GM04504 (cell line): ENCODE measurements at places on chromosomes 5 and 9.
A peak's percentile ranks its signal among the peaks of the same experiment; 100 is the strongest.

DNA sequence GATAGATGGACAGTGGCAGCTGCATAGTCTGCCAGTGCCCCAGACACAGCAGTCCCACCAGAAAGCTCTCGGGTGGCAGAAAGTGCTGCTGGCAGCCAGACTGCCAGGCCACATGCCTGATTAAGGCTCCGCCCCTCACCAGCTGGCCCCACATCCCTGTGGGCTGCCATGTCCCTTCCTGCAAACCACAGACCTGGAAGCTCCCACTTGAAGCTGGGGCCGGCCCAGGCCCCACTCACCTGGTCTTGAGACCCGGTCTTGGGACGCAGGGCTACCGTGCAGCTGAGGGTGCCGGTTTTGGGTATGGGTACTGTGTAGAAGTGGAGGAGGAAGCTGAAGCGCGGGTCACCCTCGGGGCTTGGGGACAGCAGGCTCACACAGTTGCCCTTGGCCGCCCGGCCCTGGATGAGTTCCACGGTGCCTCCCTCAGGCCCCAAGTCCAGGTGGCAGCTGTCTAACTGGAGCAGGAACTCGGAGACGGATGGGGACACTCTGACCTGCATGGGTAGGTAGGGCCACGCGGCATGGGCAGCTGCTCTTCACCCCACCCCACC, 15.3 kb downstream of the FPGS start:
- DNase-seq, result no peak

GRCh38 chr9:136723362-136723976, 11.1 kb downstream of the DIPK1B start:
- no peak for DNase-seq

- no peak for DNase-seq
Observed at GRCh38 chr5:1400936-1401335, 44.3 kb downstream of the SLC6A3 start.

DNA sequence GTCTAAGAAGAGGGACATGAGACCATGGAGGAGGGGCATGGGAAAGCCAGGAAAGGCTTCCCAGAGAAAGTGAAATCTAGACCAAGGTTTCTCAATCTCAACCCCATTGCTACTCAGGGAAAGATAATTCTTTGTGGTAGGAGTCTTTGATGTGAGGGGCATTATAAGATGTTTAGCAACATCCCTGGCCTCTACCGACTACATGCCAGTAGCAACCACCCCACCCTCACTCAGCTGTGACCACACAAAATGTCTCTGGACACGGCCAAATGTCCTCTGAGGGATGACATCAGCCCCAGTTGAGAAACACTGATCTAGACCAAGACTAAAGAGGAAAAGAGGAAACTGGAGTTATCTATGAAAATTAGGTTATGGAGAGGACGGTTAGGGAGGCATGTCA, 298.5 kb upstream of the KIF2A start:
- DNase-seq, result no peak

DNA sequence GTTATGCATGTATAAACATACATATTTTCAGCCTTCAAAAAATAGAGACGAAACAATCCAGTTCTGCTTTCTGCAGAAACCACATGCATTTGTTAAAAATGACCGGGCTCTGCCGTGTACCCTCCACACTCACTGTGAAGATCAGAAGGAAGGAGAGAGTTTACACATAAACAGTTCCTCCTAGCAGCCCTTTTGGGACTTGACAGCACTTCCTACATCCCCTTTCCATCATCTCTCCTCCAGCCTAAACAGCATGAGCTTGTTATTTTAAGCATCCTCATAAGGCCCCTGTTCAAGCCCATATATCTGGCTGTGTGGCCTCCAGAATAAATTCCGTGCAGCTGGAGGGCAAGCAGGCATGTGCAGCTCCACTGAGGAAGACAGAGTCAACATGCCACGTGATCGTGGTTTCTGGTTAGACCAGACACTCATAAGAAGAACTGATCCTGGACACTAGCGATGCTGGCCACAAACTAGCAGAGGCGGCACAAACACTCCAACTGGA, 42.2 kb downstream of the NIPAL4 start:
- DNase-seq, result no peak

- DNase-seq, result no peak
Observed at GRCh38 chr9:123039617-123040219, 6.3 kb downstream of the GPR21 start.

DNA sequence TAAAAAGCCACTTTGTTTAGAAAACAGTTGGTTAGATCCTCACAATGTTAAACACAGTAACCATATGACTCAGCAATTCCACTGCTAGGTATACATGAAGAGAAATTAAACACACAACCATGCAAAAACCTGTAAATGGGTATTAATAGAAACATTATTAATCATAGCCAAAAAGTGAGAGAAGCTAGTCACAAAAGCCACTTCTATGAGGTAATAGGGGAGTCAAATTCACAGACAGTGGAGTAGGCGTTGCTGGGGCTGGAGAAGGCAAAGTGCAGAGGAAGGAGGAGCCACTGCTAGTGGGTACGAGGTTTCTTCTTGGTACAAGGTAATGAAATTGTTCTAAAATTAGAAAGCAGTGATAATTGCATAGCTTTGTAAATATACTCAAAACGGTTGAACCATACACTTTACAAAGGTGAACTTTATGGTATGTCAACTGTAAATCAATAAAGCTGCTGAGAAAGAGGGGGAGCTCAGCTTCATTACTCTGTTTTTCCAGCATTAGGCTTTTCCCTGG, 364.4 kb downstream of the GADD45G start:
- no peak for DNase-seq

DNA sequence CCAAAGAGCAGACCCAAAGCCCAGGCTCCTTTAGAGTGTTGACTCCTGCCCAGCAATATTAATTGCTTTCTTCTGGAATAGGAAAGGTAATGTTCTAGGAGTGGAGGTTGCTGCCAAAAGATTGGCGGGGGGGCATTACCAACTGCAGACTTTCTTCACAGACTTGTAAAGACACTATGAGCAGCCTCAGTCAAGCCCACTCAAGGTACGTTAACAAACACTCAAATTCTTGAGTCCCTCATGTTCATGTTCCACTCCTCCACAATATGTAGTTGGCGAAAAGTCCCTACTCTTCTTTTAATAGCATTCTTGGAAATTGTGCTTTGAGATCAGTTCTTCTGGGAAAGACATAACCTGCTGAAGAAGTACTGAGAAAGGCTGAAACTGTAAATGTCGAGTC, 409.2 kb upstream of the KIF2A start:
- DNase-seq, result no peak

GRCh38 chr9:8806150-8806549, 1006.6 kb upstream of the DMAC1 start:
- DNase-seq, result no peak

DNA sequence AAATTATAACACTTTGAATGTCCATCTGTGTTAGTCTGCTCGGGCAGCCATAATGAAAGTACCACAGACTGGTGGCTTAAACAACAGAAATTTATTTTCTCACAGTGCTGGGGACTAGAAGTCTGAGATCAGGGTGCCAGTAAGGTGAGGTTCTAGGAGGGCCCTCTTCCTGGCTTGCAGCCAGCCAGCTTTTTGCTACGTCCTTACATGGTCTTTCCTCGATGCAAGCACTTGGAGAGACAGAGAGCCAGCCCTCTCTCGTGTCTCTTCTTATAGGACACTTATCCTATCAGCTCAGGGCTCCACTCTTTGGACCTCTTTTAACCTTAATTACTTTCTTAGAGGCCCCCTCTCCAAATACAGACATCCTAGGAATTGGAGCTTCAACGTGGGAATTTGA, 351.8 kb downstream of the SPOCK1 start:
- no peak for DNase-seq

- no peak for DNase-seq
Observed at GRCh38 chr5:132269635-132270334, 12.3 kb downstream of the PDLIM4 start.

DNA sequence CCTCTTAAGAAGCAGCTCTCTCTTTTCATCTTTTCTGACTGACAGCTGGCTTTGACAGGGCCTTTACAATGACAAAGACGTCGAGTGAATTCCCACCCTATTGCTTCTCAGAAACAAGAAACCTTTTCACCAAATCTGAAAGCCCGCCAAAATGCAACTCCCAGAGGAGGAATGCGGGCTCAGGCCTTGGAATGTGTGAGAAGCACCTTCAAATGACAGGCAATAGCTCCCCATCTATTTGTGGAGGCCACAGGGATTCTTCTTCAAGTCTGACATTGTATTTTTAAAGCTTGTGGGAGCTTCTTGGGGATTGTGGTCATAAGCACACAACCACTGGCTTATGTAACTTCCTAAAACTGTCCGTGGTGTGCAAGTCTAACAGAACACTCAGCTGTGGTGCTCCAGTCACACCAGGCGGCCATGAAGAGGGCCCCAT, 72.7 kb downstream of the DPYSL3 start:
- no peak for DNase-seq

GRCh38 chr9:125601961-125602360, 105.0 kb downstream of the MAPKAP1 start:
- DNase-seq, result no peak

DNA sequence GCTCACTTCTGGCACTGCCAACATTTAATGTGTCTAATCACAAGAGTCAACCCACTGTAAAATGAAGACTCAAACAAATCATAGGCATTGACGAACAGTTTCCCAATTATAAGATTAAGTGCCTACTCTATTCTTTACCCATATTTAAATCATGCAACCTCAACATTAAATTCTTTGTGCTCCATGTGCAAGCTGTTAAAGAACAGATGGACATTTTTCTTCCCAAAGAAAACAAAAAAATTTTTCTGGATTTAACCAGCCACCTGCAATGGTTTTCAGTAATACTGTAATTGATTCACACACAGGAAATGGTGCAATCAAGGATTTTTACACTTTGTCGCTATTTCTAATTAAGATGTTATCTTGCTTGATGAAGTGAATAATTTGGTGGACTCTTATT, 3.6 kb downstream of the HNRNPK start:
- no peak for DNase-seq

- DNase-seq, result no peak
Observed at GRCh38 chr9:97806721-97807120, 46.3 kb upstream of the FOXE1 start.

- DNase-seq, result no peak
Observed at GRCh38 chr5:141649056-141649688, 2.0 kb downstream of the FCHSD1 start.

GRCh38 chr5:173659423-173659822, 43.0 kb upstream of the BOD1 start:
- no peak for DNase-seq

DNA sequence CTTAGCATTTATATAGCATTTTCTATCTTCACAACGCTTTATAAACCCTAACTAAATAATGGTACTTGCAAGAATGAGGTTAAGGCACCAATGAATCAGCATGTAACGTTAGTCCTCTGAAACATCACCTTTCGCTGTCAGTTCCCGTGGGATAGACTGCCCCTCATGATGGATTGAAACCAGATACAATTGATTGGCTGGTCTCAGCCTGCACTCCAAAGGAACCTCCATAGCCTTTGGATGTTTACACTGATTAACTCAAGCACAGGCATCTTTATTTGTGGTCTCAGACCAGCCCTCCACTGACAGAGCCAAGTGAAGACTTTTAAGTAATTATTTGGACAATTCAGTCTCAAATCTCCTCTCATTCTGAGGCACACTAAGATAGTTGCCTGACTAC, 1339.4 kb upstream of the WWC1 start:
- no peak for DNase-seq

GRCh38 chr5:72516916-72517315, 9.7 kb upstream of the ZNF366 start:
- no peak for DNase-seq

DNA sequence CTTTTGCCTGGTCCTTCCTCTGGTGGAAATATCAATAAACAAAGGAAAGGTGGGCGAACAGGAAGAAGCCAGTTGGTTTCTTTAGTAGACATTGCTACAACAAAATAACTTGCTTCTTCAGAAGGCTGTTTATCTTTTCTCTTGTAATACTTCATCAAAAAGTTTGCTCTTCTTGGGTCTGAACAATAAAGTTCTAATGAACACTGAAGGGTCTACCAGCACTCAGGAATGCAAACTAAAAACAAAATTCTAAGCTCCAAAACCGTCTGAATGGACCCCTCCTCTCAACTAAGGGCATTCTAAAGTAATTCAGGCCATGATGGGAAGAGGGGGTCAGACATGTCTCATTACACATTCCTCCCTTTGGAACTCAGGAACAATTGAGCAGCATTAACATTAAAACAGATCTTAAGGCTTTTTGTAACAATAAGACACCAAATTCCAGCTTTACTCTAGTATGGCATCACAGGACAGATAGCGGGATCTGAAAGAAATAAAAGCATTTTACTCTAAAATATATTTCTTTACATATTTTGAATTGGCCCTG, 2.3 kb downstream of the TBCA start:
- DNase-seq, result no peak

- no peak for DNase-seq
Observed at GRCh38 chr9:72807765-72808445, 144.9 kb downstream of the ALDH1A1 start.

- DNase-seq, result no peak
Observed at GRCh38 chr9:122297512-122297911, 32.8 kb downstream of the MRRF start.

- DNase-seq, result no peak
Observed at GRCh38 chr5:126398791-126399190, 24.4 kb upstream of the GRAMD2B start.

DNA sequence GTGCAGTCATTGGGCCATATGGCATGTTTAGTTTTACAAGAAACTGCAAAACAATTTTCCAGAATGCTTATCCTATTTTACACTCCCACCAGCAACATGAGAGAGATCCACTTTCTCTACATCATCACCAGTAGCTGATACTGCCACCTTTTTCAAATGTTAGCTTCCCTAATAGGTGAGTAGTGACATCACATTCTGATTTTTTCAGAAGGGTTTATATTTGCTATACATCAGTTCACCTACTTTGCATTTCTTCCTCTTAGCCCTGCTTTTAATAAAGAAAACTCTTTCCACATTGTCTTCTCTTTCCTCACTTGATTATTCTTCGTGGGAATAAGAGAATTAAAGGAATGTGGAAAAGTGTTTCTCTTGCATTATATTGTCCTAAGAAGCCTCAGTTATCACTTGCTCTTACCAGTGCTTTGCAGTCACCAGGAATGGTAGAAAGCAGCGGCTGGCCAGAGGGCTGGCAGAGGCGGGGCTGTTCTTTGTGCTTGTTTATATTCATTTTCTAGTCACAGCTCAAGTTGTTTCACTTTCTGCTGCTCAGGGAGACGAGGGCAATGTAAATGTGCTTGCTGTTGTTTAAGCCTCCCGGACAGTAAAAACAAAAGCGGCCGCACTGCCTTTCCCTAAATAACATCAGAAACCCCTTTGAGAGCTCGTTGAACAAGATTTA, 164.8 kb downstream of the HSD17B3 start:
- peak; percentile 20 for DNase-seq

- no peak for DNase-seq
Observed at GRCh38 chr9:81498576-81498975, 190.8 kb downstream of the TLE1 start.

- no peak for DNase-seq
Observed at GRCh38 chr9:105038051-105038450, 110.1 kb upstream of the ABCA1 start.
